ENCODE measurements at places on chromosomes 16 and 17.

- no peak for DNase-seq
These were observed 245.3 kb downstream of the GSG1L start for GRCh38 chr16:27818246-27818645.

DNA sequence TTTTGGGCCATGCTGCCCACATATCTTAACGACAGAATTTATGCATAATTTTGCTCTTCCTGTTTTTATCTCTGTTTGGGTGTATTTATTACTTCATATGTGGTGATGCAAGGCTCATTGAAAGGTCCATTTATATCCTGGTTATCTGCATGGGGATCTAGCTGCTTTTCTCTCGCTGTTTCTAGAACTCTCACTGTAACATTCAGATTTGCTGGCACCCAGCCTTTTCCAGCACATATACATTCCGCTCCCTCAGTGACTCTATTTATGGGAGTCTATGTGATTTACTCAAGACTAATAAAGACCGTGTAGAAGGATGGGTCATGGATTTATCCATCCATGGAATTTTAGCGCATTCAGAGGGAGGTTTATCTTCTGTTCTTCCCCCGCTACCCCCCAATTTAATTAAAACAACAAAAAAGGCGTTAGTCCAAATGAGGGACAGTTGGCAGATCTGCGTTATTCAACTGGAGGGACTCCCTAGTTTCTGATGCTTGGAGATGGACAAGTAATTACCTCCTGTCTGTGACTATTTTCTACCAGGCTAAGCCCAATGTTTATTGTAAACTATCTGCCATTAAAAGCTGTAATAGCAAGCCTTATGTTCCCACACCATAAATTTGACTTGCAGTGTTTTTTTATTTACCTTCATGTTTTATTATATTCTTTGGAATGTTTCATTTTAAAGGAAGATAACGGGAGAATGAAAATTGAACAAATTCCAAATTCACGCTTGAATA is 19.8 kb upstream of the MARCHF10 start:
- peak; percentile 21 for DNase-seq

DNA sequence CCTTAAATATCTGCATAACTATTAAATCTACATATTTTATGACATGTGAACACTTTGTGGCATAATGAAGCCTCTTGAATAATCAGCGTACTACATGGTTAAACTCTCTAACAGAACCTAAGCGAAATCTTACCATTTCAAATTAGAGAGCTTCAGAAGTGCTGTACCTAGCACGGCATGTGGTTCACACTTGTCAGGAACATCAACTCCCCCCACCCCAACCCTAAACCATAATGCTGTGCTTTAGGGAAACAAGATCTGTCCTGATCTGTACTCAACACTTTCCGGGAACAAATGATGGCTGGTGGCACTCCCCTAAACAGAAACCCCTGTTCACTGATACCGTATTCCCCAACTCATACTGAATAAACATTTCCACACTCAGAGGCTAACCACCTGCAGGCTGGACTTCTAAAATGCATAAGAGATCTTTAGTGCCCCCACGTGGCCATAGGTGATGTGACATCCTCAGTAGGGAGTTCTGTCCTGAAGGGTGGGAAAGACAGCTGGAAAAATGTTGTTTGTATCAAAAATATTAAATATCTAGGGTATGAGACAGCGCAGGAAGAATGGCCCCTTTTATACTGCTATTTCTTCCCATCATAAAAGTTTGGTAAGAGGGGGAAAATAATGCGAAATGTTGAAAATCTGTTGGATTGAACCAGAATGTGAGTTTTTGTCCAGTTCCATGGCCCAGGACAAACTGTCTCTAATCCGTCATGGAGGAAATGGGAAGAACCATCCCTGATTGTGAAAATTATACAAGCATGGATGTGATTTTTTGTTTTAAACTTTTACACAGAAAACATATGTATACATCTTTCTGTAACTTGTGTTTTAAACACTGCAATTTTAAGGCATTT is 88.6 kb downstream of the USP31 start:
- peak; percentile 82 for DNase-seq

DNA sequence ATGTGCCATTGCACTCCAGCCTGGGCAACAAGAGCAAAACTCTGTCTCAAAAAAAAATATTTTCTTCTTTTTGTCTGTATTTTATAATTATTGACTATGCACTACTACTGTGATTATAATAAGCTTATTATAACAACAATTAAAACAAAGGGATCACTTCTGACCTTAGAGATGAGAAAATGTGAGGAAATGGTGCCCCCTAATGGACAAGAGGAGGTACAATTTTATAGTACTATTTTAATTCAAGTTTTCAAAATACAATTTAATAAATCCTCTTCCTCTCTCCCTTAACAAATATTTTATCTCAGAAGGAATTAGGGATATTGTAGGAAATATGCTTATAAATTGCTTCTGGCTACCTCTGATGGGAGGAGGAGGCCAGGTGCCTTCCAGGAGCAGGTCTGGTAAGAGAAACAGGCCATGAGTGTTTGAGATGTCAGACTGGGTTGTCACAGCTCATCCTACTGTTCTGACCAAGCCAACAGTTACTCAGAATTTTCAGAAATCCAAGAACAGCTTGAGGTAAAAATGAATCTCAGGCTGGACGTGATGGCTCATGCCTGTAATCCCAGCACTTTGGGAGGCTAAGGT is 14.0 kb downstream of the VPS53 start:
- DNase-seq, result peak; percentile 38

GRCh38 chr17:30212750-30213149 is 22.7 kb downstream of the SLC6A4 start:
- no peak for DNase-seq

DNA sequence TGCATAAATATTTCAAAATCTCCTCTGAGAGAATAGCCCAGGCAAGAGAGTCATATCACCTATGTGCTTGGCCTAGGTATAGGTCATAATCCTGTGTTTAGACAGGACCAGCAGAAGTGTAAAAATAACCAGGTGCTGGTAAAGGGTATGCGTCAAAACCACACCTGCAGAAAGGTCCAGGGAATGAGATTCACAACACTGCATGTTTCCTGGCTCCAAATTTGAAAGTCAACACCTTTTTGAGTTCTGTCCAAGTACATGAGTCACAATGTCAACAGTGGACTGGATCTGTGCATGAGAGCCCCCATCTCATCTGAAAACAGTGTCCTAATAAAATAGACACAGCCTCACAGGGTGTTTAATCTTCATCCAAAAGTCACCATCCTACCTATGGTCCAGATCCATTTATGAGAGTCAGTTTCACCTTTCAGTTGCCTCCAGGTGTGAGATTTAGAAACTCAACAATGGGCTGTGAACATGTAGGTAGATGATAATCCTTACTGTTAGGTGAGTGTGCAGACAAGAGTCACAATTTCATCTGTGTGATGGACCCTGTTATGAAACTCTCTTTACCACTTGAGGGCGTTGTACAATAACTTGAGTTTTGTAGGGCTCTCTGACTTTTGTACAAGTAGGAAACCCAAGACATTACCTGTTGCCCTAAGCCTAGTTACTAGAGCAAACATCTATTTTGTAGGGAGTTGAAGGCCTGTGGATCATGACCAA is 2100.7 kb downstream of the TP53TG3F start:
- DNase-seq, result no peak

- no peak for DNase-seq
These were observed 53.2 kb downstream of the SMG6 start for GRCh38 chr17:2250140-2251095.

DNA sequence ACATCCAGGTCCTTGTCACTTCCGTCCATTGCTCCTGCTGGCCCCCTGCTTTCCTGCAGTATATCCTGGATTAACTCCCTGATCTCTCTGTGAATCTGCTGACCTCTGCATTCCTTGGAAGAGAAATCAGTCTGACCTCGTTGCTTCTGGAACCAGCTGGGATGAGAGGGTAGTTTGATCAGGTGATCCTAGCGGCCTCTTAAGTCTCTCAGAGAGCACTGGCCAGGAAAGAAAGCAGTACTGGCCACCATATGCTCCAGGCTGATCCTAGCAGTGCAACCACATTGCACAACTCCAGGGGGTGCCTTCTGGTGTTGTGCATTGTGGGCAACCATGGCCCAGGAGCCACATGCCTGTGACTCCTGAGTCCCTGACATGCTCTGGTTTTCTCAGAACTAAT is 79.2 kb downstream of the ARHGAP23 start:
- DNase-seq, result peak; percentile 20

DNA sequence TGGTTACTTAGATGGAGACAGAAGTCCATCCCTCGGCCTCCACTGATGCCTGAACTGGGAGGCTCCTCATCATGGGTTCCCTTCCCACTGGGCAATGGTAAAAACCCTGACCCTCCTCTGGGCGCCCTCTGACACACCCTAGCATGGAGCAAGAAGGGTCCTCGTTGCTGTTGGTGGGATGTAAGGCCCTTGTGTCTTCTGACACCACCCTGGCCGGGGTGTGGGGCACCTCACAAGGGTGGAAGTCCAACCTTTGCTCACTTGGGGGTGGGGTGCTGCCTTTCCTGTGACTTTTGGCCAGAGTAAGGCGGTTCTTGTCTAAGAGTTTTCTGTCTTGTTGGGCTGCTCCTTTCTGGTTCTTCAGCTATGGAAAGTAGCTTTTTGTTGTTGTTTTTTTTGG is 28.7 kb downstream of the MPRIP start:
- DNase-seq, result no peak

GRCh38 chr16:89363621-89364393 is 126.6 kb downstream of the ANKRD11 start:
- peak; percentile 48 for DNase-seq

- DNase-seq, result no peak
These were observed 9.6 kb downstream of the G6PC3 start for GRCh38 chr17:44079877-44080821.

- peak; percentile 44 for DNase-seq
These were observed 789 bp downstream of the ITPRIPL2 start for GRCh38 chr16:19114359-19115147.

Data from neural progenitor cell (in vitro differentiated cells).